ENCODE measurements at places on chromosomes 12 and 14.

- no peak for DNase-seq
Measured at GRCh38 chr12:90245391-90245790, 536.8 kb upstream of the ATP2B1 start.

- no peak for DNase-seq
Measured at GRCh38 chr14:100306998-100307765, 938 bp upstream of the SLC25A29 start.

GRCh38 chr12:64252681-64253080, 30.6 kb upstream of the KICS2 start:
- DNase-seq, result no peak

GRCh38 chr12:106249411-106250135, 1.8 kb upstream of the CKAP4 start:
- DNase-seq, result no peak

GRCh38 chr12:51434305-51434704, 9.7 kb downstream of the SLC4A8 start:
- DNase-seq, result no peak

DNA sequence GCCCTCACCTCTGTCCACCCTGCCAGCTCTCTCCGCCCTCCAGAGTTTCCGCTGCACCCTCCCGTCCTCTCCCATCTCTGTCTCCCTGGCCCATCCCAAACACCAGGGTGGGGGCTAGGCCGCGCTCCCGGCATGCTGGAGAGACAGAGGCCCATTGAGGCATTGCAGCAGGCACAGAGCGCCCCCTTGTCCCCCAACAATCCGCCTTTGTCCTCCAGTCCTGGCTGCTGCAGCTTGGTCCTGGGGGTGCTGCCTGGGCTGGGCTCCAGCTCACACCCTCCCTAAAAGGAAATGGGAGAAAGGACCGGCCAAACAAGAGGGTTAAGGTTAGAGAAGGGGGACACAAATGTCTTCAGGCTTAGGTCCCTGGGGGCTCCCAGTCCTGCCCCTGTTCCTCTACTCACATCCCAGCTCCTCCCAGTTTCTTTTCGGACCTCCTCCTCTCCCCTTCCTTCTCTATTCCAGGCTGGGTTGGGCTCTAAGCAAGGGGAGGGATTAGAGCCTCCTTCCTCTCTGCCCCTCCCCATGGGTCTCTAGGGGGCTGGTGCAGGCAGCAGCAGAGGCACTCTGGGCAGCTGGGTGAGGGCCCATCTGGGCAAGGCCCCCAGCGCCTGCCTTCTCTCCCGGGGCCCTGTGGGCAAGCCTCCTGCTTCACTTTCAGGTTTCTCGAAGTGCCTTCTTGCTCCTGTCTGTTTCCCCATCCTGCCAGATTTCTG, at the start of gene CMTM5:
TSS of gene CMTM5 (plus strand) at position 565 of the 716 bp plus-strand sequence. CDS start 206 bp downstream, outside the sequence.
- no peak for DNase-seq

GRCh38 chr14:66069830-66070541, 416.2 kb upstream of the CCDC196 start:
- DNase-seq, result no peak

DNA sequence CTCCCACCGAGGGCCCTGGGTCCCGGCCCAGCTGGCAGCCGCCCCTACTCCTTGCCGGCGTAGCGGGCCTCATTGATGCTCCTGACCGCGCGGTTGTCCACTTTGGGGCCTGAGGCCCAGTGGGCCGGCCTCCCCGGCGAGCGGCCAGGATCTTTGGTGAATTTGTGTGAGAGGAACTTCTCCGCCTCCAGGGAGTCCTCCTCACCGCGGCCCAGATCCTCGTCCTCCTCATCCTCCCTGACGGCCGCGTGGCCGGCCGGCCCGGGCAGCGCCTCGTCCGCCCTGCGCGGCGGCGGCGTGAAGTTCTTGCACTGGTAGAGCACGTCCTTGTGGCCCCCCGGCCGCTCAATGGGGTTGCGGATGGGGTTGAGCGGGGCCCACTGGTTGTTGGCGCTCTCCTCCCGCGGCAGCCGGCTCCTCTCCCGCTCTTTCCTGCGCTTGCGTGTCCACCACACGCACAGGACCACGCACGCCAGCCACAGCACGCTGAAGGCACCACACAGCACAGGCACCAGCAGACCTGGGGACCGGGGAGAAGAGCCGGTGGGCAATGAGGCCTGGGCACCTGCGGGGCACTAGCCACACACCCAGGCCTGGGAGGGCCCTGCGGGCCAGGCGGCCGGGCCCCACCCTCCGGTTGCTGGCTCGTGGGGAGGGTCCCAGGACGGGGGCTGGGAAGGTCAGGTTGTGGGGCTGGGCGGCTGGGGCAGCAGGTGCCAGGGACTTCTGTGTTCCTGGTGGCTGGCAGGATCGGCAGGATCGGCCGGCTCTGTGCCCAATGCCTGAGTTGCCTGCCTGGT, 25.7 kb downstream of the JAG2 start:
- no peak for DNase-seq

DNA sequence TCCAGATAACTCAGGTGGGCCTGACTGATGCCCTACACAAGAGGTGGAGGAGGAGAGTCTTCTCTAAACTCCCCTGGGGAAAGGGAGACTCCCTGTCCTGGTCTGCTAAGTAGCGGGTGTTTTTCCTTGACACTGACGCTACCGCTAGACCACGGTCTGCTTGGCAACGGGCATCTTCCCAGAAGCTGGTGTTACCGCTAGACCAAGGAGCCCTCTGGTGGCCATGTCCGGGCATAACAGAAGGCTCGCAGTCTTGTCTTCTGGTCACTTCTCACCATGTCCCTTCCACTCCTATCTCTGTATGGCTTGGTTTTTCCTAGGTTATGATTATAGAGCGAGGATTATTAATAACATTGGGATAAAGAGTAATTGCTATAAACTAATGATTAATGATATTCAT, 965.5 kb downstream of the TMEM121 start:
- no peak for DNase-seq

- no peak for DNase-seq
Measured at GRCh38 chr14:88225721-88226120, 97.3 kb downstream of the KCNK10 start.

All from stimulated activated CD8-positive, alpha-beta memory T cell treated with anti-CD3 and anti-CD28 coated beads, Interleukin-2, amount 100 ng/mL, for 1 hour (primary cell).